Kidney (tissue), 22 donors: ENCODE measurements at places on chromosomes 7 and 10. TPM values are rescaled to one million over a fixed set of nuclear protein-coding genes. Genes with fewer than 3 reads are reported as not detected.

Gene MUC3A
- 0.65 TPM for polyA plus RNA-seq

- DNase-seq, result no peak
Measured at GRCh38 chr10:6649903-6650302, 69.8 kb upstream of the PRKCQ start.

- no peak for DNase-seq
Measured at GRCh38 chr10:79189853-79190435, 121.2 kb downstream of the ZMIZ1 start.

DNA sequence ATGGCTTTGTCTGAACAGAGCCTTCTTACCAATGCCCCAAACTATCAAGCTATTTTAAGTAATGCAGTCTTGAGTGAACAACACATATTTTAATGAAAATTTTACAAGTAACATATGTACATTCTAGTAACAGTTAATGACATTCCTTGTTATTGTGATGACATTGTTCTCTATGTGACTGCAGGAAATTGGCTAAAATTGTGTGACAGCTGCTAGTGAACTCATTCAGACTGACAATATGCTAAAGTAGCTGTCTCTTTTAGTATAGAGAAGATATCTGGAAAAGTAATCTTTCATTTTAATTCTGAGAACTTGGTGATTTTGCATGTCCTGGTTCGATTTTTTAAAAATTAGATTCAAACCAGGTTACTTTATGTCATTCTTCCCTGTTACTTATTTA, 259.8 kb upstream of the MAGI2 start:
- no peak for DNase-seq
